ENCODE measurements at places on chromosomes 13 and 19.

DNA sequence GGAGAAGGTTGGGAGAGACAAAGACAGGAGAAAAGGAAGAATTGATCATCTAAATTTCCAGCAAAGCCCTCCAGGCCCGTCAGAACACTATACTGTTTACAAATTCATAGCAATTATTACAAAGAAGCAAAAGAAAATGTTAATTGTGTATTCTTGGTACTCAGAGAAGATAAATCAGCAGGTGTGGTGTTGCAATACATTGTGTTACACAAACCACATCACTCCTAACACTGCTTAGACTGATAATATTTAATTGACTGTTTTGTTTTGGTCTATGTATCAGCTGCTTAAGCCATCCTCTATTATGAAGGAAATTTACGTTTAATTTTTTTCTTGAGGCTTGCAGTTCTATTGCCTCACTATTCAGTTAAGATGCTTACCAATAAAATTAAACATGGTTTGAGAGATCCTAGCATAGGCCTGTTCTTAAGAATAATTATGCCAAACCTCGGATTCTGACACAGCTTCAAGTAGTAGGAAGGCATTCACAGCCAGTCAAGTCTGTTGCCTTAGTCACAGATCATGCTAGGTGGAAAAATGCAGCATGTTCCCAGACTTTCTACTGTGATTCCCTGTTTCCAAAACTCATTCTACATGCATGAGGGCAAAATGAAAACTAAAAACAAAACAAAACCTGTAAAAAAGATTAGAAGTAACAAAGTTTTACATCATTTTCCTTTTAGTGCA, 129.2 kb downstream of the TBC1D4 start:
- DNase-seq, result no peak

DNA sequence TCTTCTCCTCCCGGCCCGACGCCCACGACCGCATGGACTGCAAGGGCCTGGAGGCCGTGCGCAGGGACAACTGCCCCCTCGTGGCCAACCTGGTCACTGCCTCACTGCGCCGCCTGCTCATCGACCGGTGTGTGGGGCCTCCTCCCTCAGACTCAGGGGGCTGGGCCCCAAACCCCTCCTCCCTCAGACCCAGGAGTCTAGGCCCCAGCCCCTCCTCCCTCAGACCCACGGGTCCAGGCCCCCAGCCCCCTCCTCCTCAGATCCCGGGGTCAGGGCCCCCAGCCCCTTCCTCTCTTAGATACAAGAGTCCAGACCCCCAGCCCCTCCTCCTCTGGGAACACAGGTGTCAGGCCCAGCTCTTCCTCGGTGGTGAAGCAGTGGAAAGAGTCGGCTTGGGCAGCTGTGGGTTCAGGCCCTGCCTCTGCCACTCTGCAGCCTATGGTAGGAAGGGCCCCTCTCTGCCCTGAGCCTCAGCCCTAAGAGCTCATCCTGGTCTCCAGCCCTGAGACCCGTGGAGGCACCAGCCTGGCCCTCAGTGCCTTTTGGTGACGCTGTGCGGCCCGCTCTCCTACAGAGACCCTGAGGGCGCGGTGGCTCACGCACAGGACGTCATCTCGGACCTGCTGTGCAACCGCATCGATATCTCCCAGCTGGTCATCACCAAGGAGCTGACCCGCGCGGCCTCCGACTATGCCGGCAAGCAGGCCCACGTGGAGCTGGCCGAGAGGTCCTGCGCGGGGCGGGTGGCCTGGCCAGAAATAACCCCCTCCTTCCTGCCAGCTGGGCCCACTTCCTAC, 3.7 kb upstream of the SPIB start:
- DNase-seq, result peak; percentile 19

GRCh38 chr13:46182491-46182877, 507 bp upstream of the LCP1 start:
- no peak for DNase-seq

- no peak for DNase-seq
These were observed 74.7 kb downstream of the SPACA7 start for GRCh38 chr13:112450904-112451240.

Measured in NK-92 treated with Interleukin-12 subunit alpha and Interleukin-12 subunit beta, amount 100 ng/mL, for 24 hours (cell line).